ENCODE measurements at places on chromosomes 6 and 20. TPM values are rescaled to one million over a fixed set of nuclear protein-coding genes. Genes with fewer than 3 reads are reported as not detected.

DNA sequence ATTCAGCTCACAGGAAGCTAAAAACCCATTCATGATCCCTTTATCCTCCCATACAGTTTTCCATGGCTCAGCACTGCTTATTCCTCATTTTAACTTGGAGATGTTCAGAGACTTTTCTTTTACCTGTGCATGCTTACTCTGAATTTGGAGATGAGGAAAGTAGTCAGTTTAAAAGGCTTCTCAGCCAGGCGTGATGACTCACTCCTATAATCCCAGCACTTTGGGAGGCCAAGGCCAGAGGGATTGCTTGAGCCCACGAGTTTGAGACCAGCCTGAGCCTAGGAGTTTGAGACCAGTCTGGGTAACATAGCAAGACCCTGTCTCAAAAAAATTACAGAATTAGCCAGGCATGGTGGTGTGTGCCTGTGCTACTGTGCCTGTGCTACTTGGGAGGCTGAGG lies 30.3 kb upstream of the TMEM217 start:
- H3K27me3 ChIP-seq = no peaks in the 10 kb centered on the region
- H3K27ac ChIP-seq = no peak overlapping the region
- no peak overlapping the region for H3K4me3 ChIP-seq
- peaks cover 98% of the 10 kb centered on the region for H3K36me3 ChIP-seq

- no peak overlapping the region for H3K27ac ChIP-seq
- H3K36me3 ChIP-seq = peaks cover 8% of the 10 kb centered on the region
- no peaks in the 10 kb centered on the region for H3K4me1 ChIP-seq
- H3K4me3 ChIP-seq = no peak overlapping the region
These were observed 95.5 kb downstream of the ECT2L start for GRCh38 chr6:138891255-138891986.

TREM2 gene
- total RNA-seq = 10.0 TPM

- no peak for DNase-seq
- no peak overlapping the region for H3K27ac ChIP-seq
- peaks cover 55% of the 10 kb centered on the region for H3K27me3 ChIP-seq
- H3K4me3 ChIP-seq = no peak overlapping the region
- H3K36me3 ChIP-seq = no peaks in the 10 kb centered on the region
These were observed 16.0 kb downstream of the PCK1 start for GRCh38 chr20:57576617-57577550.

EFCAB8 gene
- total RNA-seq = 0.87 TPM

FLRT3 gene
- total RNA-seq = 8.7 TPM
